ENCODE measurements at places on chromosomes 7 and 10.

DNA sequence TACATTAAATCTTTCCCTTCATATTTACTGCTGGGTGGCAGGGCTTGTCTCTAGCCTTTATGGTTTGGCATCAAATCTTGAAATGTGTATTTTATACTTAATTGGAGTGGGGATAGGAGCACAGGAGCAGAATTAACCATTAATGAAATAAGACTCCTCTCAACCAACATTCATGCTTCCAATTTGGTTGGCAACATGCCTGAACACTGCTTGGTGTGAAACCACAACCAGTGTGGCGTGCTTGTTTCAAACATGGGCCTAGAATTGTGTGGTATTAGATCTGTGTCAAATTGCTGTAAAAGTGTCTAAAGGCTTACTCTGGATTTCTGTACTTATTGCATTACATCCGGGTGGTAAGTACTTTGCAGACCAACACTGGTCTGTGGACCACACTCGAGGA, 25.1 kb upstream of the VPS41 start:
- DNase-seq, result no peak

- no peak for DNase-seq
These were observed 16.7 kb upstream of the ABCC2 start for GRCh38 chr10:99765672-99766301.

- DNase-seq, result no peak
These were observed 42.6 kb upstream of the INHBA start for GRCh38 chr7:41745451-41745850.

DNA sequence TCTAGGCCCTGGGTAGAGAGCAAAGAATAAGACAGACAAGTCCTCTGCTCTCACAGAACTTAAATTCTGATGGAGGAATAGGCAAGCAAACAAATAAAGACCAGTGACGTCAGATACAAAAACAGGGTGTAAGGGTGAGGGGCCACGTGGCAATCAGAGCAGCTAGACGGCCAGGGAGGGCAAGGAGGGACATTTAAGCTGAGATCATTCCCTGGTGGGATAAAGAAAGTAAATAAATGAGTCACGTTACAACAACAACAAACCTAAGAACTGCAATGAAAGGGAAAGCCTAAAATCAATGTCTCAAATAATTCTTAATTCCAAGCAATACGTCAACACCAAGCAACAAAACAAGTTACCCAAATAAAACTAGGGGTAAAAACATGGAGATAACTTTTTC, 21.8 kb downstream of the STN1 start:
- DNase-seq, result no peak

DNA sequence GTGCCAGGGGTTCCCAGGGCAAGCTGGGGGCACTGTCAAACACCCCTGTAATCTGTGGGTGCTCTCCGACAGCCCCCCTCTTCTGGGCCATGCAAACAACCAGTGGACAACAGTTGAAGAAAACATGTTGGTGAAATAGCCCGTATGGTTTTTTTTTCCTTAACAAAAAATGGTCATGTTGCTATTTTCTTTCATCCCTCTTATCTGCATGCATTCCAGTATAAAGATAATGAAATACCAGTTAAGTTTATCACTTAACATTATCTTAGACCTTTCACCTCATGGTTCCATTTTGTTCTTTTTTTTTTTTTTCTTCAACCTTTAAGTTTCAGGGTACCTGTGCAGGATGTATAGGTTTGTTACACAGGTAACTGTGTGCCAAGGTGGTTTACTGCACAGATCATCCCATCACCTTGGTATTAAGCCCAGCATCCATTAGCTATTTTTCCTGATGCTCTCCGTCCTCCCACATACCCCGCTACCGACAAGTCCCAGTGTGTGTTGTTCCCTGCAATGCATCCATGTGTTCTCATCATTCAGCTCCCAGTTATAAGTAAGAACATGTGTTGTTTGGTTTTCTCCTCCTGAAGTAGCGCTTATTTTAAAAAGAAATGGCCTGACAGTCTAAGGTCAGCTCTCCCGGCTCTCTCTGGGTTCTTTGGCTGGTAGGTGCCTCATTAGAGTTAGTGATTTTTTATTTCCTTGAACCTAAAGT, 110.1 kb downstream of the NRP1 start:
- no peak for DNase-seq

DNA sequence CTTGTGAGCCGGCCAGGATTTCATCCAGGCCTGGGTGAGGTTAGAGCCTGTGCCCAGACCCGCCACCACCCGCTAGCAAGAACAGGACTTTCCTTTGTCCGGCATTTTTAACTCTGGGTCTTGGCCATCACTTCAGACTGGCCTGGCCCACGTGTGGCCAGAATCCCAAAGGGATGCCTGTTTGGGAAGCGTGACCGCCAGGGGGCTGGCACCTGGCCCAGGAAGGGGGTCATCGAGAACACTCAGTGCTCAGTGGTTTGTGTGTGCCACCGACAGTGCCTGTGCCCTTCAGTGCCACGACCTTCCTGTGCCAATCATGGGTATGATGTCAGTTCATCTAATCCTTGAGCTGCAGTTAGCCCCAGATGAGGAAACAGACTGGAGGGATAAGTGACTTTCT, 85.0 kb downstream of the ZMIZ1 start:
- DNase-seq, result peak; percentile 27

- DNase-seq, result no peak
These were observed 73.3 kb upstream of the MYL10 start for GRCh38 chr7:101702362-101702850.

DNA sequence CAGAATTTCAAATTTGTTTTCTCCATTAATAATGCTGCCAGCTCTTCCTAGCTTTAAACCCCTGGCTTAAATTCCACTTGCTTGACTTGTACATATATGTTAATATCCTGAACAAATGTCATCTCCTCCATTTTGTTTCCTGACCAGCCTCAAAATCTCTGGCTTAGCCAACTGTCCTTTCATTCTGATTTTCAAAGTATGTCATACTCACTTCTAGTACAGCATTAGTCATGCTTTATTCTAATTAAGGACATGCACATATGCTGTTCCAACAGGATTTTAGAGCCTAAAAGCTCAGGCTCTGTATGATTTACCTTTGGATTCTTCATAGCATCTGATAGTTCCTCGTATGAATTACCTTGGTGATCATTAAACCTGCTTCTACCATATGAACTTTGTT, 158.3 kb downstream of the ZNF438 start:
- DNase-seq, result no peak

DNA sequence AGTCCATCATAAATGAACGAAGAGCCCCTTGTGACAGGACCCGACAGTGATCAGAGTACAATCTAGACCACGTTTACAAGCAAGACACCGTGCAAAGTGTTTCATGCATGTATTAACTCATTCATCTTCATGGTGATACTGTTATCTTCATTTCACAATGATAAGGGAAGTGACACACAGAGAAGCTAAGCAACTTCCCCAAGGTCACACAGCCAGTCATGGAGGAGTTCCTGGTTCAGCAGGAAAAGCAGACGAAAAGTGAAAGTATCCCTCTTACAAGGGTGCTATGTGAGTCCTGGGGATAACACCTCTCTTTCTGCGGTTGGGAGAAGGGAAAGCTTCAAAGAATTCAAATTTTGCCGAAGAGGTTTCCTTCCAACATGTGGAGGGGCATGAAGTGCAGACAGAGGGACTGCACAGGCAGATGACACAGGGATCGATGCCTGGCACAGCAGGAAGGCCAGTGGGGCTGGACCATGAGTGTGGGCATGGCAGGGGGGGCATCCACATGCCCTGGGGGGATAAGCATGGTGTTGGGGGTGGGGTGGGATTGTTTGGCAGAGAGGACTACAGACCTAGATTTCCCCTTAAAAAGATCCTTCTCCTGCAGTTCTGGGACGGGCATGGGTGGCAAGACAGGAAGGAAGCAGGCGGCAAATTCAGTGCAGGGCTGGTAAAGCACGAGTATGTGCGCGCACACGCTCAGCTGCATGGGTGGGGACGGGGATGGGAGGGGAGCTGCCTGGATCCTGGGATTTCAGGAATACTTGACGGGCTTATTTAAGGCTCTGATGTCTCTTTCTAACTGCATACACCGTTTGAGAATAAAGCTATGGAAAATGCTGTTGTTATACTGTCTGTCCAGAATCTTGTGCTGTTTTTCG, 33.5 kb upstream of the DDC start:
- no peak for DNase-seq

GRCh38 chr10:112613620-112614019, 166.6 kb downstream of the VTI1A start:
- DNase-seq, result no peak

DNA sequence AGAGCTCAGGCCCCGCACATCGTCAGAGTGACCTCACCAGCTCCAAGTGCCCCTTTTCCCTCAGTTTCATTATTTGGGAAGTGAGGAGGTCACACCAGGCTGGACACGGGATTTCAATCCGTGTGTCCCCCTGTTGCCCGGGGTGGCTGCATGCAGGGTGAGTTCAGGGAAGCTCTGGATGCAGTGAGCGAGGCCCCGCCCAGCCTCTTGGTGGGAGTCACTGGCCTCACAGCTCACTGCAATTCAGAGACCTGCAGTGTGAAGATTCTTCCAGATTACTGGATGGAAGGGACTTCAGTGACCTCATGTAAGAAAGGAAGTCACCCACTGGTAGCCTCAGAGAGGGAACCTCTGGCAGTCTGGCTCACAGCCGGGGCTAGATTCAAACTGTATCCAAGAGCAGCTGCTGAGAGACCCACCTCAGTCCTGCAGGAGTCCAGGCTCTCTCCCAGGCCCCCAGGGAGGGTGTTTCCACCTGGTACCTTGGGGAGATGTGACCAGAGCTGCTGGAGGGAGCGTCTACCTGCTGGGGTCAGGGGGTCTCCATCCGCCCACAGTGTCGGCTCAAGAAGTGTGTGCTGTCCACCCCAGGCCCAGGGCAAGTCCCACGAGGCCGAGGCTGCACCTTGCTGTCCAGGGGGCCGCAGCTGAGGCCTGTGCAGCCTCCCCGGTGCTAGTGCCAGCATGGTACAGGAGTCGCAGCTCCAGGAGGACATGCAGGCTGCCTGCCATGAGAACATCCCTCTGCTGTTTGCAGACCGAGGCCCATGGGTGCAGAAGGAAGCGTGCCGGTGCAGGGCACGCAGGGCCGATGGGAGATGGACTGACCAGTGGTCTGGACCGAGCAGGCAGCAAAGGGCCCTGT, 54.4 kb downstream of the MGMT start:
- DNase-seq, result no peak

DNA sequence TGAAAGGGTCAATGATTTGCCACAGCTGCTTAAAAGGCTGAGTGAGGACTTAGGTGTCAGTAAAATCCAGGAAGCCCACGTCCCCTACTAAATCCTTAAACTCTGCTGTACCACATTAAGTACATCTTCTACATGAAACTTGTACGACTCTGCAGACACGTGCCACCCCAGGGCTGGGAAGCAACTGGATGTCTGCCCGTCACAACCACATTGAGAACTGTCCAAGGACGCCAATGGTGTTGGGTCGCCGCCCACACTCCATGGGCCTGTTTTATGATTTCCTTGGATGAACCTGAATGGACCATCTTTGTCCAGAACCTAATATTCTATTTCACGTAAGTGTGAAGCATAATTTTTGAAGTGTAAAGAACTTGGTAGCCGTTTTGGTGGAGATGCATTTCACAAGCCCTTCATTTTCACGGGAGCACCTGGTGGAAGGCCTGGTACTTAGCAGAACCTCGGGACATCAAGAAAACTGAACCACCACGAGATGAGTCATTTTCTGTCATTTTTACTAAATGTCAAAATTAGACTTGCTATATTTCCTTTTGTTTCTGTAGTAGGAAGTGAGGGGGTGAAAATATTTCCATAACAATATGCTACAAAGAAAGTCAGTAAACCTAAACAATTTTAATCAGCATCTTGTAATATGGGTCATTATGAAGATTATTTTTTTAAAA, 134.9 kb downstream of the SFMBT2 start:
- peak; percentile 7 for DNase-seq

- no peak for DNase-seq
These were observed 701.4 kb downstream of the PHTF2 start for GRCh38 chr7:78499971-78500370.

- peak; percentile 32 for DNase-seq
These were observed 537 bp downstream of the SH3PXD2A start for GRCh38 chr10:103854686-103855391.
